Thymus (tissue), 14 donors: ENCODE measurements at places on chromosomes 13 and 19. TPM values are rescaled to one million over a fixed set of nuclear protein-coding genes. Genes with fewer than 3 reads are reported as not detected.

DNA sequence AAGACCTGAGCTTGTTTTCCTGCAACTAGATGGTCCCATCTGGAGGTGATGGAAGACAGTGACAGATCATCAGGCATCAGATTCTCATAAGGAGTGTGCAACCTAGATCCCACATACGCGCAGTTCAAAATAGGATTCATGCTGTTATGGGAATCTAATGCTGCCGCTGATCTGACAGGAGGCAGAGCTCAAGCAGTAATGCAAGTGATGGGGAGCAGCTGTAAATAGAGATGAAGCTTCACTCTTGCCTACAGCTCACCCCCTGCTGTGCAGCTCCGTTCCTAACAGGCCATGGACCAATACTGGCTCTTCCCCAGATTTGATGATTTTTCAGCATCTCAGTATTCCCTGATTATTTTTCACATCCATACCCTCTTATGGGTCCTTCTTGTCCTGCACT is 208.4 kb upstream of the RXFP2 start:
- no peaks in the 10 kb centered on the region for H3K4me1 ChIP-seq
- no peaks in the 10 kb centered on the region for H3K36me3 ChIP-seq
- no peak overlapping the region for H3K27ac ChIP-seq

- DNase-seq = peak; percentile 67
- no peaks in the 10 kb centered on the region for H3K36me3 ChIP-seq
- H3K4me3 ChIP-seq = no peak overlapping the region
- no peaks in the 10 kb centered on the region for H3K27me3 ChIP-seq
- H3K27ac ChIP-seq = peak overlapping the region; percentile 87
Observed at GRCh38 chr19:23799321-23799720, 40.6 kb upstream of the ZNF681 start.

The KL gene
- total RNA-seq = 1.6 TPM

DNA sequence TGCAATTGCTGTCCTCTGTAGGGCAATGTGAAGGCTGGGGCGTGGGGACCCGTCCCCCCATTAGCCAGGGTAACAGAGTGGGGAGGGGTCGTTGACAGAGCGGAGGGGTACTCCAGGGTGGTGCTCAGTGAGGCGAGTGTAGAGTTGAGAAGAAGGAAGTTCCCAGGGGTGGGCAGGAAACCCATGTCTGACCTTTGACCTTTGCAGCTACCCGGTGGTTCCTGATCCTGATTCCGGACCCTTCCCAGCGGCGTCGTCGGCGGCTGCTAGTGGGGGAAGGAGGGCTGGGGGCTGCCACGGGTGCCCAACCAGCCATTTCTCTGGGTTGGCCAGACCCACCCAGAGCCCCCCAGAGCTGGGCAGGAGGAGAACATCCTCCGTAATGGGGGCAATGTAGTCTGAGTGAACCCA is 2.1 kb upstream of the PLVAP start:
- H3K27ac ChIP-seq = no peak overlapping the region
- H3K4me1 ChIP-seq = peaks cover 4% of the 10 kb centered on the region
- no peaks in the 10 kb centered on the region for H3K36me3 ChIP-seq
- no peak for DNase-seq
- no peak overlapping the region for H3K4me3 ChIP-seq

The ZNF93 gene
- 11.0 TPM for total RNA-seq

GRCh38 chr19:7623725-7624603 is 5.4 kb downstream of the XAB2 start:
- H3K27me3 ChIP-seq = no peaks in the 10 kb centered on the region
- H3K27ac ChIP-seq = no peak overlapping the region
- no peak overlapping the region for H3K4me3 ChIP-seq
- no peak for DNase-seq
- peaks cover 14% of the 10 kb centered on the region for H3K4me1 ChIP-seq

The ZNF256 gene
- total RNA-seq = 7.5 TPM

The GDF15 gene
- total RNA-seq = 0.42 TPM

GRCh38 chr19:15340086-15340485 is 7.7 kb upstream of the BRD4 start:
- DNase-seq = no peak
- H3K27ac ChIP-seq = no peak overlapping the region
- H3K4me3 ChIP-seq = no peak overlapping the region
- H3K4me1 ChIP-seq = no peaks in the 10 kb centered on the region
